Neuronal stem cell (in vitro differentiated cells): ENCODE measurements at places on chromosomes 7 and 10.

GRCh38 chr10:131933016-131933695 is 32.3 kb downstream of the PPP2R2D start:
- no peak for DNase-seq

GRCh38 chr10:103983367-103983911 is 16.5 kb downstream of the SLK start:
- no peak for DNase-seq

DNA sequence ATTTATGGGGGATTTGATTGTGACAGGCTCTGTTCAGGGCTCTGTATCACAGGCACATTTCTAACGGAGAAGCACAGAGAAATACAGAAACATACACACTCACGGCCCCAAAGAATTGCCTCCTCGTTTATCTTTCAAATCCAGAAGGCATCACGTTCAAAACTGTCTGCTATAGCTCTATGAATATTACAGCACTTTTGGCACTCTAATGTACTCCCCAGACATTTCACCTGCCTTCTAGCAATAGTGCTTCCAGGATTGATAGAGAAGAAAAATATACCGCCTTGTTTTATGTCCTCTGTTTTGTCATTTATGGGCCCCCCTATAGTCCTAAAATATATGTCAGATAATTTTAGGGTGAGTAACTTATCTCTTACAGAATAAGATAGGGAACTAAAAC is 947.5 kb downstream of the ANKRD7 start:
- no peak for DNase-seq

- no peak for DNase-seq
Observed at GRCh38 chr10:6567884-6568283, 12.2 kb downstream of the PRKCQ start.

DNA sequence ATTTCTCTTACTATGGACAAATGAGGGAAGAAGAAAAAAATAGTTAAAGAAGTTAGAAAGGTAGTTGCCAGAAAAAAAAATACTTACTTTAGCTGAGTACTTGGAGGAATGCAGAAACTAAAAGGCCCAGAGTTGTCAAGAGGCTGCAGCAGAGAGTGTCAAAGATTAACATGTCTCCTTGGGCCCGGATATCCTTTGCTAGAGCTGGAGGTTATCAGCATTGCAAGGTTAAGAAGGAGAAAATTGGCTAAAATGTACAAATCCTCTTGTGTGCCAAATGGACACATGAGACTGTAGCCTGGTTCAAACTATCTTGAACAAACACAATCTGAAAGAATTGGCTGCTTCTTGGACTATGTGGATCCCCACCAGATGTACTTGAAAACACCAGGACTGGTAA is 377.0 kb downstream of the SEMA3D start:
- no peak for DNase-seq

GRCh38 chr7:42236976-42237810 is at the start of gene GLI3:
Gene GLI3, minus strand, starts transcription at chr7:42237209. Its CDS starts 13,956 bp downstream, at chr7:42223253.
- DNase-seq, result peak; percentile 94

- no peak for DNase-seq
Observed at GRCh38 chr7:3009086-3009485, 34.6 kb downstream of the CARD11 start.

DNA sequence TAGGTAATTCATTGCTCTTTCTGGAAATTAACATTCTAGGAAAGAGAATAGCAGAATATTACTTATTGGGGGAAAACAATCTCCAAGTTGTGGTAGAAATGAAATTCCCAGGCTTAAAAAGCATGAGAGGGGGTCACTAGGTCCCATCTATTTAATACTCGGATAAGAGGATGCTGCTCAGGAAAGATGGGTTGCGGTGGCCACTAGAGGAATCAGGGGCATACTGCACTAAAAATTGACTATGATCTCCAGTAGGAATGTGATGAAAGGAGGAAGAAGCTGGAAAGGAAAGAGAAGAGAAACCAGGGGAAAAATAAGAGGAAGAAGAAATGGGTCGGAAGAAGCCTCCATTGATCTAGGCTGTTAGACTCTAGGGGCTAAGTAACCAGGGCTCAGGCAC is 192.8 kb downstream of the GPAM start:
- DNase-seq, result no peak

GRCh38 chr7:43658718-43659548 is 70.4 kb downstream of the COA1 start:
- no peak for DNase-seq

- DNase-seq, result no peak
Observed at GRCh38 chr7:34059136-34059828, 153.9 kb downstream of the BMPER start.

GRCh38 chr10:15439341-15439842 is 68.3 kb upstream of the FAM171A1 start:
- DNase-seq, result no peak

DNA sequence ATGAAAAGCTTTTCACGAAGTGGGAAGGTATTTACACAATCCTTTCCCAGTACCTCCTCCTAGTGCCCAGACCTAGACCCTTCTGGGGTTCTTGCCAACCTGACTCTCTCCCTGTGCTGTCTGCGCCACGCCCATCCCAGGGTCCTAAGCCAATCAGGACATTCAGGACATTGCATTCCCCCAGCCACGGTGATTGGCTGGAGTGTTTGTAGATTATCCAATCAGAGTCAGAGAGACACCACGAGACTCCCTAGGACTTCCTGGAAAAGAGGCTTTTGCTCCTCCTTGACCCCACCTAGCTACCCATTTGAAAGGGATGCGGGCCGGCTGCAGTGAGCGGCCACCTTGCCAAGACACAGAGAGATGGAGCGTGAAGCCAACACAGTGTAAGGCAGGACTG is 3.5 kb upstream of the GDF2 start:
- DNase-seq, result no peak

DNA sequence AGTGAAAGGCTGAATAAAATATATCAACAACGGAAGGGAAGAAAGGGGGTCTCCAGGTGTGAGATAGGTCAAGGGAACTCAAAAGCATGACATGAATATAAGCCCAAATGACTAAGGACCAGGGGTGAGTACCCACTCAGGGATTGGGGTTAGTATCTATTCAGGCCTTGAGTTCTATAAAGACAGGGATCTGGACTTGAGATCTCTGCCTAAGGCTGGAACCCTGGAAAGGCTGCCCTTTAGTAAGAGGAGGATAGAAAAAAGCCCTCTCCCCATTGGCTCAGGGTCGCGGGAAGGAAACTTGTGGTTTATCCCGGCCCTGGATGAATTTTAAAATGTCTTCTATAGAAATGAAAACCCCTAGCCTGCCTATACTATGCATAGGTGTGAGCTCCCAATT is 2.4 kb upstream of the ITPRIP start:
- DNase-seq, result no peak

DNA sequence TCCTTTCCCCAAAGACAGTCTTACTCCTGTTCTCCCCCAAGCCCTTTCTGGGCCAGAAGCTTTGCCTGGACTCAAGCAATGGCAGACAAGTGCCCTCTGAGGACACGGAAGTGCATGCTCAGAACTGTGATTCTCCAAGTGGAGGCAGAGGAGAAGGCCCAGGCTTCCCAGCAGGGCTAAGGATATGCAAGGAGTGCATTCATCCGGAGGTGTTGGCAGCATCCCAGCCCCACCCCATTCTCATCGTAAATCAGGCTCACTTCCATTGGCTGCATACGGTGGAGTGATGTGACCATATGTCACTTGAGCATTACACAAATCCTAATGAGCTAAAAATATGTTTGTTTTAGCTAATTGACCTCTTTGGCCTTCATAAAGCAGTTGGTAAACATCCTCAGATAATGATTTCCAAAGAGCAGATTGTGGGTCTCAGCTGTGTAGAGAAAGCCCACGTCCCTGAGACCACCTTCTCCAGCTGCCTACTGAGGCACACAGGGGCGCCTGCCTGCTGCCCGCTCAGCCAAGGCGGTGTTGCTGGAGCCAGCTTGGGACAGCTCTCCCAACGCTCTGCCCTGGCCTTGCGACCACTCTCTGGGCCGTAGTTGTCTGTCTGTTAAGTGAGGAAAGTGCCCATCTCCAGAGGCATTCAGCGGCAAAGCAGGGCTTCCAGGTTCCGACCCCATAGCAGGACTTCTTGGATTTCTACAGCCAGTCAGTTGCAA is 1.4 kb upstream of the RBP3 start:
- no peak for DNase-seq

- DNase-seq, result no peak
Observed at GRCh38 chr10:200405-200804, 65.2 kb downstream of the ZMYND11 start.

GRCh38 chr10:127550861-127551260 is 1.8 kb downstream of the NPS start:
- no peak for DNase-seq

GRCh38 chr7:75971961-75972763 is 22.2 kb downstream of the TMEM120A start:
- no peak for DNase-seq

- DNase-seq, result no peak
Observed at GRCh38 chr10:78437998-78438906, 404.6 kb downstream of the RPS24 start.

GRCh38 chr7:153084278-153084677 is 324.7 kb downstream of the ACTR3B start:
- no peak for DNase-seq

DNA sequence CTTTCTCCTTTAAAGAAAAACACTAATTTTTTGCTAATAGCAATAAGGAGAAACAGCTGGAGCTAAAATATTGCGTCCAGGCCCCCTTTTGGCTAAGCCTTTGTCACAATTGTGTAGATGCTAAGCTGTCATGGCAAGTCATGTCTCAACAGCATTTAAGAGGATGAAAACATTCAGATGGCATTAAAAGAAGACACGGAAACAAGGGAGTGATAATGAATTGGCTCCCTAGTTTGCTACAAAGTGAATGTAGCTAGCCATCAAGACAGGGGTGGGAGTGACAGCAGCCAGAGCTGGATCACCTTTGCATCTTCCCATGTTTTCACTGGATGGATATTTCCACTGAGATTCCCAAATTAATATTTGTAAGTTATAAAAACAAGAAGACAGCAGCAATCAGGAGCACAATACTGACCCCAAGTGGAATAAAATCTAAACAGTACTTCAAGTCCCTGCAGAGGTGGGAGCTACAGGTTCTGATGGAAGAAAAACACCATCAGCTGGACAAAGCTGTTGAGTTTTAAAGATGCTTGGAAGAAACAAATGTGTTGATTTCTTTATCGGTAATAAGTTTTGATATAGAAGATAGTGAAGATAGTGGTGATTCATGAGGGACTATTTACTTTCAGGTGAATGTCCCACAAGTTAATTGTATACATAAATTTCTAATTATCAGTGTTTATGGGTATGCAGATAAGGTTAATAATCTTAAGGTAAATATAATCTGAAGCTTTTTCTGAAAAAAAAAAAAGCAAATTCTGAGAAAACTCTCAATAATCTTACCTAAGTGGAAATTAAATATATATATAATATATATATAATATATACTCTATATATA is 129.4 kb downstream of the SLC16A9 start:
- no peak for DNase-seq
